ENCODE measurements at places on chromosomes 4 and X.
A peak's percentile ranks its signal among the peaks of the same experiment; 100 is the strongest.

DNA sequence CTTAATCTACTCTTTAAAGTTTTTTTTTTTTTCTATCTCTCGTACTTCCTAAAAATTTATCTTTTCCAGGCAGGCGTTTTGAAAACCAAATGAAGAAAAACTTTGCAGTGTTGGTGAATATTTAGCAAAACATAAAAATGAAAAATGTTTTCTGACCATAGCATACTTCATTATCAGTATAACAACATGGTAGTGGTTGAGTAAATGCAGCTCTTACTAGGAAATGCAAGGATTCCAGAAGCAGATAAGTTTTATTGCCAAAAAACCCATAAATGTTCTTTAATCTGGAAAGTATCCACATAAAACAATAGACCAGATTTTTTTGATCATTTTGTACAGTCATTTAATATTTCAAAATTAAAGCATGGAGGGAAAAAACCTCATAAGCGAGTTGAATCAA lies 136.9 kb upstream of the GUCY1A1 start:
- DNase-seq: no peak

GRCh38 chr4:157447195-157447594 lies 226.7 kb downstream of the GRIA2 start:
- DNase-seq: no peak

GRCh38 chr4:30875658-30876269 lies 155.6 kb downstream of the PCDH7 start:
- DNase-seq: no peak

- DNase-seq: no peak
Observed at GRCh38 chr4:28449085-28449484, 1588.4 kb downstream of the STIM2 start.

- DNase-seq: no peak
Observed at GRCh38 chr4:159881158-159881557, 778.3 kb downstream of the RAPGEF2 start.

DNA sequence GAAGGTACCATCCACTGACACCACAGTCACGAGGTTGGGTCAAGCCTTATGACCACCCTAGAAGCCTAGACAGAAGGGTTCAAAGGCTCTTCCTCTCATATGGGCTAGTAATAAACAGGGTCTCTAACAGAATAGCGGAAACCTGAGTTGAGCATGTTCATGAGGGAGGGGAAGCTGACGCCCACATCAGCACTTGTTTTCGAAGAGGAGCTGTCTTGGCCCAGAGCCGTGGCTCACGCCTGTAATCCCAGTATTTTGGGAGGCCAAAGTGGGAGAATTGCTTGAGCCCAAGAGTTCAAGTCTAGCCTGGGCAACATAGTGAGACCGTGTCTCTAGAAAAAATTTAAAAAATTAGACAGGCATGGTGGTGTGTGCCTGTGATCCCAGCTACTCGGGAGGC lies 21.5 kb upstream of the TMSB4X start:
- DNase-seq: no peak

- DNase-seq: no peak
Observed at GRCh38 chr4:140187316-140187695, 33.3 kb upstream of the MAML3 start.

DNA sequence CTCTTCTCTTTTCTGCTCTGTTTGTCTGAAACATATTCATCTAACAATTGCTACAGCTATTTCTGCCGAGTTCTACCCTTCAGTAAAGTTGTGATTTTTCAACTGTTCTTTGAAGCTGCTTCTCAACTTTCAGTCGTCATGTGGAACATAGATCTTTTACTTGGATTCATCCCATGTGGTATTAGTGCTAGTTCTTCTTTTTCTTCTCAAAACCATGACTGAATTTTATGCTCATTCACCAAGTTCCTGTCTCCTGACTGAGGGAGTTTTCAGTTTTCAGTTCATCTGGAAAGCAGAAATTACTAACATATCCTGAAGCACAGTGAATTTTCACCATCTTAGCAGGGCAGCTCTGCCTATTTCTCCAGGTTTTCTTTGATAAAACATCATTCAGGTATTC lies 12.1 kb downstream of the ACSL4 start:
- DNase-seq: no peak

DNA sequence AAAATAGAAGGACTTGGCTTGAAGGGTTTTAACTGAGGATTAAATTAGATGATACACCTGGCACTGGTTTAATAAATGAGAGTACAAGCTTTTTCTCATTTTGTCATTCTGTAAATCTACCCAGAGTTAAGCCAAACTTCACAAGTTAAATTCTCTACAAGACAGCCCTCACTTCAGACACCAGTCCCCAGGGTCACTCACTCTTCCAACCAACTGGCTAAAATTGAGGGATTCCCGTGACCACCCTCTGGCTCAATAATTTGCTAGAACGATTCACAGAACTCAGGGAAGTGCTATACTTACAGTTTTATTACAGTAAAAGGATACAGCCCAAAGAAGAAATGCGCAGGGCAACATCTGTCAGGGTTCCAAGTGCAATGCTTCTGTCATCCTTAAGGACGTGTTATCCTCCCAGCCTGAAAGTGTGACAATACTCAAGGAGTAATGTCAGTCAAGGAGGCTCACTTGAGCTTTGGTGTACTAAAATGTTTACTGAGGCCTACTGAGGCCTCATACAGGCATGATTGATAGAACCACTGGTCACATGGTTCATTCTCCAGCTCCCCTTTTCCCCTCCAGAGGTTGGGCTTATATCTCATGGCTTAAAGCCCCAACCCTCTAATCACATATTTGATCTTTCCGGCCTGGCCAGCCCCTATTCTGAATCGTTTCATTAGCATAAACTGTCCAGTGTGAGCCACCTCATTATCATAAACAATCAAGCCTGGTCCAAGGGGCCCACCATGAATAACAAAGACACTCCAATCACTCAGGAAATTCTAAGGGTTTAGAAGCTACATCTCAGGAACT lies 9.6 kb upstream of the TMSB4X start:
- DNase-seq: no peak

DNA sequence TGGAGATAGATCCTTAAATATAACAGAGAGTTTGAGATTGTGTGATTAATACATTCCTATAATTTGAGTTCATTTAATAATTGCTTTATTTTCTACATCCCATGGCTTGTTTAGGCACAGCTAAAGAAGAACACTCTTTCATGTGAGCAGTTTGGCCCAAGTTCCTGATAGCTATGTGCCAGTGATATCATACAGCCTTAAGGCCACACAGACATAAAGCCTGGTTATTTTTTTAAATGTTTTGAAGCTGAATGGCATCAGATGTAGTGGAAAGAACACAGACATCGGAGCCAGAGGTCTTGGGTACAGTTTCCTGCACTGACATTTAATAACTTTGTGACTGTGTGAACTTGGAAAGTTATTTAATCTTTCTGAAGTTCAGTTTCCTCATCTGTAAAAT lies 7.0 kb upstream of the NDNF start:
- no peak for DNase-seq

DNA sequence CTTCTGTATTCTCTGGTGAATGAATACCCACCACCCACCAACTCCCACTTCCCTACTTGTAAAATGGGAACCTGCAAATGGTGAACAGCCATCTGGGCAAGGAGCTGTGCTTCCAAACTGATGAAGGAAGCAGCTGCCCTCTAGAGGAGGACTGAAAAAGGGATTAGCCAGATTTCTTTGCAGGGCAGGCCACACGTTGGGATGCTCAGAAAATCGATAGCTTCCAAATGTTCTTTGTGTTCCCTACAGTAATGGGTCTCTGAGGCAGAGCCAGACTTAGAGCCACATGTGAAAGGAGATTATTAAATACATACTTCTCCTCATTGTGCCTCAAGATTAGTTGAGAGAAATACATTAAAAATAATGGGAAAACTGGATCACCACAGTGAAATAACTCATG lies 39.3 kb upstream of the LPAR4 start:
- no peak for DNase-seq

DNA sequence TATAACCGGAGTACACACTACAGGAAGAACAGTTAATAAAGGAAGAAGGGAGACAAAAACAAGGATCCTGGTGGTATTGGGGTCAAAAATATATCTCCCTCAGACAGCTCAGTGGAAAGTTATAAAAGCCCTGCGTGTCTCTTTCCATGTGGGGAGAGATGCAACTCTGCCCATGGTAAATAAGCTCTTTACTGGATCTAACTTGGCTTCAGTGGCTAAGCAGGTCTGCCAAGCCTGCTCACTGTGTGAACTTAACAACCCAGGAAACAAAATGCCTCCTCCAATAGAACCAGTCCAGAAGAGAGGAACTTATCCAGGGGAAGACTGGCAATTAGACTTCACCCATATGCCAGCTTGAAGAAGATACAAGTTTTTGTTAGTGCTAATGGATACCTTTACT lies 17.0 kb upstream of the ZNF280C start:
- DNase-seq: no peak

DNA sequence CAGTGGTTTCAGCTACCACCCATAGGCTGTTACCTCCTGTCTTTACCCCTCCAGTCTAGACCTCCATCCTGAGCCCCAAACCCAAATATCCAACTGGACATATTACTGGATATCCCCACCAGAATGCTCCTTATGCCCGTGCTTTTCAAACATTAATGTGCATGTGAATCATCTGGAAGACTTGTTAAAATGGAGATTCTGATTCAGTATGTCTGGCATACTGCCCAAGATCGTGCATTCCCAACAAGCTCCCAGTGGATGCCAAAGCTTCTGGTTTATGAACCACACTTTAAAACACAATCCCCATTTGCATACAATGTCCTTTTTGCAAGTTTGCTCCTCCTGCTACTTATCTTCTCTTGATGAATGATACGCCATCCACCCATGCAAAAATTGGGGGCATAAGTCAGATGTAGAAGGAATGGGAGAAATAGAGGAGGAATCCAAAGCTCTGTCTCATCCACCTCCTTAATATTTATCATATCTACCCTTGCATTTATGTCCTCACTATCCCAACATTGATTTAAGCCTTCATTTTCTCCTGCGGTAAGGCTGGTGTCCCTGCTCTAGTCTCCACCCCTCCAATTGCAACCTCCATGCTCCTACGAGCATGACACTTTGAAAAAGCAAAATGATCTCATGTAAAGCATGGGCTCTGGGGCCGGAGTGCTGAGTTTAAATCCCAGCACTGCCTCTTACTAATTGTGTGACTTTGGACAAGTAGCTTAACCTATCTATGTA lies 7.4 kb upstream of the PGRMC1 start:
- DNase-seq: peak; percentile 68

GRCh38 chr4:53855581-53856250 lies 208.7 kb downstream of the CHIC2 start:
- DNase-seq: peak; percentile 89

- no peak for DNase-seq
Observed at GRCh38 chr4:83830138-83830888, 294.4 kb downstream of the GPAT3 start.

DNA sequence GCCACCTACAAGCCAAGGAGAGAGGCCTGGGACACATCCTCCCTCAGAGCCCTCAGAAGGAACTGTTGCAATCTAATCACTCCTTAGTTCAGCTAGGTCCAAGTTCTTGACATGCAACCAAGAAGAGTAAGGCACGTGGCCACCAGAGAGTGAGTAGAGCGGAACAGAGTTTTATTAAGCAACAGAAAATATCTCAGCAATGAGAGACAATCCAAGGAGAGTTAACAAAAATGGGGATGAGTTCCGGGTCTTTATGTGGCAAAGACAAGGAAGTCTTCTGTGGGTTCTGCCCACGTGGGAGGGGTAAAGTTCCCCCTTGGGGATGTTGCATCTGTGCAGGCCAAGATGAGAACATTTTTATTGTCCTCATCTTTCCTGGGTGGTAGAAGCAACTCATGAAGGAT lies 38.5 kb upstream of the PROM1 start:
- DNase-seq: no peak

DNA sequence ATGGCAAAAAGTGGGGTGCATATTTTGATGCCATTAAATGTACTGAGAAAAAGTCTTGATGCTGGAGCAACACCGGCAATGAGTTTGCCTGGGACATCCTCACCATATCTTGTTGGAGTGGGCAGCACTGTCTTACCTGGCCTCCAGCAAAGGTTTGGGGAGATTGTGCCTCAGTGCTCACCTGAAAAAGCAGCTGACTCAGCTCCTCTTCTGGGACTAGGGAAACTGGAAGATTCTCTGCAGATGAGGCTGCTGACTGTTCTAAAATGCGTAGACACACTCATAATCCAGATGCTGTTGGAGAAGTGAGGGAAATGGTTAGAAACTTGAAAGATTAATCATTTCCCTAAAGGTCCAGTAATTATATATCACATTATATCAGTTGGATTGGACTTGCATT lies 593.7 kb upstream of the HS3ST1 start:
- no peak for DNase-seq

GRCh38 chr4:141771889-141772830 lies 135.8 kb downstream of the IL15 start:
- no peak for DNase-seq

DNA sequence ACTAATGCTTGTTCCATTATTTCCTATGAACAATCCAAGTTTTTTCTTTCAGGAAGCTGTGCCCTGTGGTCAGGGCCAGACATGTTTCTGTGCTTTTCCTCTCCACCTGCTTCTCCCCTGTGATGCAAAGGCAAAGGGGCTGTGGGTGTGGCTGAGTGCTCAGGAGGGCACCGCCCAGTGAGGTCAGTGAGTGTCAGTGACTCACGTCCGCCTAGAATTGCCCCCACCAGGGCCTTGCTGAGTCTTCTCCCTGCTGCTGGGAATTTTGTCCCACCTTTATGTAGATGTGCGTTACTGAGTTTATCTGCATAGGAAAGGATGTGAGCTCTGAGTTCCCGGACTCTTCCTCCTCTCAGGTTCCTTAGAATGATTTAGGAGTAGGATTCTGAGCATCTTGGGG lies 283.2 kb downstream of the DCHS2 start:
- no peak for DNase-seq

DNA sequence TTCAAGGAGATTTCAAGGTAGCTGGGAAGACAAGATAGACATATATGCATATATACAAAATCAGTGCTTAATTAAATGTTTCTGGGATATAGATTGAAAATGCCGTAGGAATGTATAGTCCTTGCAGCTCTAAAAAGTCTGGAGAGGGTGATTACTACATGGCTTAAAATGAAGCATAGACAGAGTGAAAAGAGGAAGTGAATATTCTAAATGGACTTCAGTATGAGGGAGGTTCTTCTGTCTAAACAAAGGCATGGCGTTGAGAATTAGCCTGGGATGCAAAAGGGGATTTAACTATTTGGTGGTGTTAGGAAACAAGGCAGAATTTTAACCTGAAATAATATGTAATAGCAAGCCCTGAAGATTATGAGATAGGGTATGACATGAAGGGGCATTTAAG lies 141.5 kb upstream of the FRMPD4 start:
- no peak for DNase-seq

Measured in AG04449 (cell line).